ENCODE measurements at places on chromosomes 11 and 22.

DNA sequence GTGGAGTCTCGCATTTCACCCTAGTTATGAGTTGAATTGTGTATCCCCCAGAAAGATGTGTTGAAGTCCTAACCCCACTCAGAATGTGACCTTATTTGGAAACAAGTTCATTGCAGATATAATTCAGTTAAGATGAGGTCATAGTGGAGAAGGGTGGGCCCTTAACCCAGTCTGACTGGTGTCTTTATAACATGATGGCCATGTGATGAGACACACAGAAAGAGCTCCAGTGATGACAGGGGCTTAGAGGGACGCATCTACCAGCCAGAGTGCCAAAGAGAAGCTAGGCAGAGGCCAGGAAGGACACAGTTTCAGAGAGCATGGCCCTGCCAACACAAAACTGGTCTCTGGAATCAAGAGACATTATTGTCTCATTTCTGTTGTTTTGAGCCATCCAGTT is 50.3 kb downstream of the LARGE1 start:
- no peak for DNase-seq

GRCh38 chr11:1235306-1235900 is 12.5 kb downstream of the MUC5B start:
- no peak for DNase-seq

DNA sequence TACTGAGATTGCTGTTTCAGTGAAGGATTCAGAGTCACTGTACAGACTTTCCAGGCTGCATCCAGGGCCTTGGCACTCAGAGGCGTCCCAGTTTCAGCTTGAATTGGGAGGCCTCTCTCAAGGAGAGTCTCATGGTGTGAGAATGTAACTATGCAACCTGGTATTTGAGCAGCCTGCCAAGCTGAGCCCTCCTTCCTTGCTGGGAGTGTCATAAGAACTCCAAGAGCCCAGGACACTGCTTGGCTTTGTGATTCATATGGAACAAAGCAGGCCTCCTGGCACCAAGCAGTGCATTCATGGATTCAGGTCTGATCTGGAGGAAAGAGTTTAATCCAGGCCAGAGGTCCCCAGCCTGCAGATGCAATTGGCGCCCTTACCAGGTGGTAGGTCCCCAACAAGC is 171.7 kb downstream of the DBX1 start:
- DNase-seq: peak; percentile 51

DNA sequence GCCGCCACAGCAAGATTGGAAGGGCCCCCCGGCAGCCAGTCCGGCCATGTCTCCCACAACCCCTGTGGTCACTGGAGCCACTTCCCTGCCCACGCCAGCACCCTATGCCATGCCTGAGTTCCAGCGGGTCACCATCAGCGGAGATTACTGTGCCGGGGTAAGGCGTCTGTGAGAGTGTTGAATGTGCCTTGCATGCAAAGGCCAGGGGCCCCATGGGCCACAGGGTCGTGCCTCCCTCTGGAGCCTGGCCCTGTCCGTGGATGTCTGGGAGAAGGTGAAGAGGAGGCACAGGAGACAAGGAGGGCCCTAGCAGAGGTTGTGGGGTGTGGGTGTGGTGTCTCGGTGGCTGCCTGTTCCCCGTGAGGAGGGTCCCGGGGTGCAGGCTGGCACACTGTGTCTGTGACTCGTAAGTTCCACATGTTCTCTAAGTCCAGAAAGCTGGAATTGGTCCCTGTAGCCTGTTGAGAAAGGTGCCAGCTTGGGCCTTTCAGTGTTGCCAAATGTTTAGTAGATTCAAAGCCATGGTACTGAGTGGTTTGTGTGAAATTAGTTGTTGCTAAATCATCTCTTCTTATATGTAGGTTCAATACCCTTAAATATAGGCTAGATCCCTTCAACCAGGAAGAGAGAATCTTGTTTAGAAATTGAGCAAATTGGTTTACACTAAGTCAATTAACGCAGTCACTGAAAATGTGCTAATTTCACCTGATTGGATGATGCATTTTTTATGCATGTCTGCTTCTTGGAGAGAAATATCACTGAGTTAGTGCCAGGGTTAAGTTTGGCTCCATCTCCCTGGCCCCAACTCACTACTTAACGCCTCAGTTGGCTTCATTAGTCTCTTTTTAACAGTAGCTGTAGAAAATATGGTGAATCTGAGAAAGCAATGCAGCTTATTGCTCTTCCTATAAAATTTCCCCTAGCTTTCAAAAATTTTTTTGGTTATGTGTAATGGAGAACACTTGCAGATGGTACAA is 23.8 kb downstream of the AMPD3 start:
- no peak for DNase-seq

DNA sequence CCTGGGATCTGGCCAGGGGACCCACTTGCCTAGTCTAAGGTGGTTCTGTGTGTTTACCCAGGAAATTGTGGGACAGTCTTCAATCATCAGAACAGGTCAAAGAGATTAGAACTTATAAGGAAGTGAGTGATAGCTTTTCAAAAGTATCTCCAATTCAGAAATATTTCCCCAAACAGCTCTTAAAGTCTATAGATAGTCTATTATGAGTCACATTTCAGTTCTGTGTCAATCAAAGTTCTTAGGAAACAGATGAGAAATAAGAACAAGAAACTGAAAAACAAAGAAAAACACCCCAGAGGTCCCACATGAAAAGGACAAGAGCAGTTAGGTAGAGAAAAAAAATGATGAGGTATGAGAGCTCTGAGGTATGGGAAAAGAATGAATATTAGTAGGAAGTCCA is 381.4 kb upstream of the MPPED2 start:
- no peak for DNase-seq
